ENCODE measurements at places on chromosomes 16 and 17.

GRCh38 chr17:49213399-49213798, 2.9 kb downstream of the ABI3 start:
- no peak for DNase-seq

DNA sequence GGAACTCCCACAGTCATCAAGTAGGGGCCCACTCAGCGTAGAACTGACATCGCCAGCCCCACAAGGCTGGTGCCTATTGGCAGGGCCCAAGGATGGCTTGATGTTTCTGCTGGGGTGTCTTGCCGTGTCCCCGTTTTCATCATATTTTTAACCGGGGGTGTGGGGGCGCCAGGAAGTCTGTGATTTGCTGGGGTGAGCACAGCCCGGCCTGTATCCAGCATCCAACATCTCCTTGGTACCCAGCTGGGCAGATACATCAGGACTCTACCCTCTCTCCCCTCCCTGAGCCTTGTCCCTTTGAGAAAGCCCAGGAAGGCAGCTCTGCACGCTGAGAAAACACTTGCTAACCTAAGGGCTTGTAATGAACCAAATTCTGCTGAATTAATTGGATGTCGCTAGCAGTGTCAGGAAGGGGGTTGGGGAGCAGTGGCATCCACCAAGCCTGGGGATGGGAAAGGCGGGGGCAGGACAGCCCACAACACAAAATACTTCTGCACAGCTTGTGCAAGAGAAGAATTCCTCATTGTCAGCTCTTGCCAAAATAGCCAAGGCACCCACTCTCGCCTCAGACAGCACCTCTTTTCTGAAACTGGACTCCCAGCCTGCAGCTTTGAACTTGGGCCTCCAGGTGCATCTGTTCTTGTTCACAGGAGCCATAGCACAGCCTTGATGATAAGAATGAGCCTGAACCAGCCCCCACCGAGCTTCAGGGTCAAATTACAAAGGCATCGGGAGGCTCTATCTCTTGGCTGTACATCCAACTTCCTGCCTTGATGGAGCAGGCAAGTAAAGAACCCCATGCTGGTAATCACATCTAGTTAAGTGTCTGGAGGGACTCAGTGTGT, 63.7 kb upstream of the LYRM9 start:
- no peak for DNase-seq

DNA sequence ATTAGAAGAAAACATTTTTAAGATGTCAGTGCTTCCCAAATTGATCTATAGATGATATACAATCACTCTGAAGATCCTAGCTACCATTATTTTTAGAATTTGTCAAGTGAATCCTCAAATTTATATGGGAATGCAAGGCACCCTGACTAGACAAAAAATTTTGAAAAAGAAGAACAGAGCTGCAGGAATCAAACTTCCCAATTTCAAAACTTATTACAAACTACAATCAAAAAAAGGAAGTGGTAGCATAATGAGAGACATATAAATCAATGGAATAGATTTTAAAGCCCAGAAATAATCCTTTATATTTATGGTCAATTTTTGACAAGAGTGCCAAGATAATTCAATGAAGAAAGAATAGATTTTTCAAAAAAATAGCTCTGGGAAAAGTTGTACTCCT, 198.3 kb upstream of the KCNJ16 start:
- no peak for DNase-seq

DNA sequence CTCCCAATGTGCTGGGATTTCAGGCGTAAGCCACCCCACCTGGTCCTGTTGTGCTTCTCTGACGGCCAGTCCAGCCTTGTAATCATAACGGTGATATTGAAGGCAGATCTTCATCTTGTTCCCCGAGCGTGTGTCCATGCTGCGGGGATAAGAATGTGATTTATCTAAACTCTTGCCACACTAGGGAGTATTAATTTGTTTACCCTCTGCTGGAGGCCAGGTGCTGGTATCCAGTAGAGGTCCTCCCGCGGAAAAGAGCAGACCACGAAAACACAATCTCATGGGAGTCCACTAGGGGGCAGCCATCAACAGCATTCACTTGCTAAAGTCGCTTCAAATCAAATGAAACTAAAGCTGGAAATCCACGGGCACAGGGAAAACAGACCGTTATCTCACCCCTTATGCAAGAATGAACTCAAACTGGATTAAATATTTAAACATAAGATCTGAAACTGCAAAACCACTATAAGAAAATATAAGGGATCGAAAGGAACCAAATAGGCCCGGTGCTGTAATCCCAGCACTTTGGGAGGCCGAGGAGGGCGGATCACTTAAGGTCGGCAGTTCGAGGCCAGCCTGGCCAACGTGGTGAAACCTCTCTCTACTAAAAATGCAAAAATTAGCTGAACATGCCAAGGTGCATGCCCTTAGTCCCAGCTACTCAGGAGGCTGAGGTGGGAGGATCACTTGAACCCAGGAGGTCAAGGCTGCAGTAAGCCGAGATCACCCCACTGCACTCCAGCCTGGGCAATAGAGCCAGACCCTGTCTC, 22.3 kb upstream of the RBBP6 start:
- DNase-seq = peak; percentile 79

DNA sequence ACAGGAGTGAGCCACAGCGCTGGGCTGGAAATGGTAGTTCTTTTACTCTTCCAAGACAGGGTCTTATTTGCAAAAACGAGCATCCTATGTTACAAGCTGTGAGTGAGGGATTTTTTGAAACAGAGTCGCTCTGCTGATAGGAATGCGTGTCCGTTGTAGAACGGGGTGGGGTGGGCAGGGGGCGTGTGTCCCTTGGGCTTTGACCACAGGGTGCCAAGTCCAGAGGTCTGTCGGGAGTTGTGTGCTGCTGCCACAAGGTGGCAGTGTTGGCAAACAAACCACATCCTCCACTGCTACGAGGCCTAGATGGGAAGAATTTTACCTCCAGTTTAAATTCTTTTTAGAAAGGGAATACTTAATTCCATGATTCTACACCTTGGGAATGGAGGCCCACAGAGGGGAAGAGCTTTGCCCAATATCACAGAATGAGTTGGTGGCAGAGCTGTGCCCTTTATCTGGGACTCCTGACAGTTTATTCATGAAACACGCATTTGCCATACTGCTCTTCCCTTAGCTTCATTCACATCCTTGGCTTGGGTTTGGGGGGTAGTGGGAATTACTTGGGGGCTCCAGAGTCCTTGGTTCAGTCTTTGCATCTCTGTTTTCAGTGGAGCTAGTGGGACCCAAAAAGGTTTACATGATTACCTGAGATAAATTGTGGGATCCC, 30.6 kb upstream of the ETV4 start:
- DNase-seq = peak; percentile 70

DNA sequence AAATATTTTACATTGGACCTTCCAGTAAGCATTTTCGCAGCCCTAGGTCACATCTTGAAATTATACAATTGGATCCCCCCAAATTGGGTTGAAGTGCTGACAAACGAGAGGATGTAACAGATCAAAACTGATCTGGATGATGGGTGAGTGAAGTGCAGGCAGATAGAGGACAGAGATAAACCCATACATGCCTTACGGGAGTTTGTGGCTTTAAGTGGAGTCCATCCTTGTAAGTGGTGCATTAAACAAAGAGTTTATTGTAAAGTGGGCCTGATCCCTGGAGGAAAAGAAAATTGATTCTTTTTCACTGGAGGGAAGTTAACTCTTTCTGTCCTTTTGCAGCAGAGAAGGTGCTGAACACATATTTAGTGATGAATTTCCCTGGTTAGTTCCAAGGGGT, 39.0 kb upstream of the KCNJ2 start:
- no peak for DNase-seq

- no peak for DNase-seq
Measured at GRCh38 chr17:29344201-29344856, 45.8 kb upstream of the TAOK1 start.

- DNase-seq = no peak
Measured at GRCh38 chr16:66801320-66802105, at the start of gene TERB1. TERB1 (minus strand) TSS chr16:66801584; CDS start chr16:66796798, 4,786 bp downstream.

- DNase-seq = no peak
Measured at GRCh38 chr16:17204206-17204605, 266.6 kb downstream of the XYLT1 start.

DNA sequence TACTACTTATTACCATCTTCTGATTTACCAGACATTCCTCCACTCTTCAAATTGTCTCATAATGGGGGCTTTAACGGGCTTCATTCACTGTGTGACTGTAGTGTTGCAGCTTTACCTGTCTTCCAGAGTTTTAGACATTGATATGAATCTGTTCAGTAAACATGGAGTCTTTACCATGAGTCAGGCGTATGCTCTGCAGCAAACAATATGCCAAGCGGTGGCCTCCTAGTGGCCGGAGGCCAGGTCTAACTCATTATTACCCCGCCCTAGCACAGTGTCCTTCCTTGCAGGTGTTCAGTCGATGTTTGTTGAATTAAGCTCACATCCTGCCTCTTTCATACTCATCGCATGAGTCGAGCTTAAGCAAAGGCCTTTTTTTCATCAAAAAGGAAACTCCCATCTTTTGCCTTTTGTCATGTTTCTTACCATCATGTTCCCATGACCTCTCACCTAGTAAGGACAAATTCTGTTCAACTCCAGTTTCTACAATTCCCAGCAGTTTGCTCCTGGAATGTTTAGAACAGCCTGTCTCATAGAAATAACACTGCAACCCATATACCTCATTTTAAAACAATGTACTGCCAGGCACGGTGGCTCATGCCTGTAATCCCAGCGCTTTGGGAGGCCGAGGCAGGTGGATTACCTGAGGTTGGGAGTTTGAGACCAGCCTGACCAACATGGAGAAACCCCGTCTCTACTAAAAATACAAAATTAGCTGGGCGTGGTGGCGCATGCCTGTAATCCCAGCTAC, 39.4 kb downstream of the TUBD1 start:
- DNase-seq = peak; percentile 74

DNA sequence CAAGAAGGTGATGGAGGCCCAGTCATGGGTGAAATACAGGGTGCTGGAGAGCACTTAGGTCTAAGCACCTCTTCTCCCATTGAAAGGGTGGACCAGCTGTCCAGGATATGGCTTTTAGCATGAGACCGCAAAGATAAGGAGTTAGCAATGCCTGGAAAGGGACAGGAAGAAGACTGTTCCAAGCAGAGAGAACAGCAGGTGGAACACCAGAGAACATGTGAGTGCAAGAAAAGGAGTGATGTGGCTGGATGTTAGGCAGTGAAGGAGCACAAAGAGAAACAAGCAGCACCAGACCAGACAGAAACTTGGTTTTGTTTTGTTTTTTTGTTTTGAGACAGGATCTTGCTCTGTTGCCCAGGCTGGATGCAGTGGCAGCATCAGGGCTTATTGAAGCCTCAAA, 45.4 kb upstream of the CCL1 start:
- DNase-seq = no peak

GRCh38 chr16:57637965-57638364, 9.5 kb downstream of the ADGRG1 start:
- no peak for DNase-seq

GRCh38 chr17:77428020-77428748, 287.4 kb downstream of the SEC14L1 start:
- no peak for DNase-seq

DNA sequence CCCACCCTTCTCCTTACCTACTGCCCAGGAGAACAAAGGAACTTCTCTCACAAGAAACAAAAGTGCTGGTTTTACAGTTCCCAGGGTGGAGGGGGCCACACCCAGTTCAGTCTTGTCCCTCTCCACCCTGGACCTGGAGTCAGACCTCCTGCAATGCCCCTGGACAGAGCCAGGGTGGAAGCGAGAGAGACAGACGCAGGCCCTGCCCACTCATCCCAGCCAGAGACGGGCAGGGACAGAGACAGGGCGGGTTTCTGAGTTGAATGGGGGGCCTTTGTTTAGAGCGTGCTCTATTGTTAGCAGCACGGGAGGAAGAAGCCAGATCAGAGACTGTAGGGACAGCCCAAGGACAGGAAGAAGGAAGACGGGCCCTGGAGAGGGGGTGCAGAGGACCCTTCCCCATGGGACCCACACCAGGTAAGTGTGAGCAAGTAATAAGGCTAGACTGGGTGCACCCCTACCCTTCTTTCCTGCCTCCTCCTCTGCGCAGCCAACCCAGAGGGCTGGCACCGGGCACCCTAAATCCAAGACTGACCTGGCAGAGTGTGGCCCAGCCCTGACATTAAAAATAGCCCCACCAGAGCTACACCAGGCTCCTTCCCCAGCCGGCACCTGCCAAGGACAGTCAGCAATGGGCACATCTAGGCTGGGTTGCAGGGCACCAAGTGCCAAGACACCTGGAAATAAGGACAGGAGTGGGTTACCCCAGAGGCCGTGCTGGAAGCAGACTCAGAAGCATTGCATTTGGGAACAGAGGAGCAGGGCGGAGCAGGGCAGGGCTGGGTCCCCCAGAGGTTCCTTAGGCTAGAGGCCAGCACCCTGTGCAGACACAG, 10.9 kb downstream of the JUP start:
- DNase-seq = no peak

- no peak for DNase-seq
Measured at GRCh38 chr17:79515646-79516571, 94.9 kb downstream of the RBFOX3 start.

GRCh38 chr16:21645261-21645721, 7.1 kb downstream of the IGSF6 start:
- DNase-seq = peak; percentile 65

GRCh38 chr16:27154705-27155521, 48.4 kb upstream of the KDM8 start:
- peak; percentile 69 for DNase-seq

GRCh38 chr16:1180549-1181403, 27.9 kb downstream of the CACNA1H start:
- DNase-seq = no peak

DNA sequence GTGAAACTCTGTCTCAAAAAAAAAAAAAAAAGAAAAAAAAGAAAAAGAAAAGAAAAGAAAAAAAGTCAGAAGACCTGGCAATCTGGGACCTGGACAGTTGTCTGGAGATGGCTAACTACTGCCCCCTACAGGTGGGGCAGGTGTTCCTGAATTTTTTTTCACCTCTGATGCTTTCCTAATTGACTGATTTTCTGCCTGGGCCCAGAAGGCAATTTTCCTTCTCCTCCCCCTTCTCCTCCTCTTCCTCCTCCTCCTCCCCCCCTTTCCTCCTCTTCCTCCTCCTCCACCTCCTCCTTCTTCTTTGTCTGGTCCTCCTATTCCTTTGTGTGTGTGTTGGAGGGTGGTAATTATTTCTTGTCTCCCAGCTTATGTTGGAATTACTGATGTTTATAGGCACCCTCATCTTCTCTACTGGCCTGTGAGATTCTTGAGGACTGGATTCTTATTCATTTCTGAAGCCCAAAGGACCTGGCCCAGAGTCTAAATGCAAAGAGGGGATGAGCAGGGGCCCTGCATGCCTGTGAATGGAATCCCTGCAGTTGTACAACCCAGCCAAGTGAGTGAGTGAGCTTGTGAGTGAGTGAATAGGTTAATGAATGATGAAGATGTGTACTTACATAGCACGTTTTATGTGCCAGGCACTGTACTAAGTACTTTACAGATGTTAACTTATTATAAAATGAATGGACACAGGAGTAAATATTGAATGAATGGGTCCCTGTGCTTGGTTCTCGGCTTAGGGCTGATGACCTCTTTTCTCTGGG, 26.9 kb downstream of the IRX5 start:
- DNase-seq = no peak

GRCh38 chr16:1858189-1858865, 13.6 kb downstream of the MEIOB start:
- DNase-seq = no peak

GRCh38 chr16:19304750-19305149, 19.2 kb downstream of the CLEC19A start:
- no peak for DNase-seq

GRCh38 chr16:3032624-3033023, 4.1 kb downstream of the BICDL2 start:
- no peak for DNase-seq

All from CD4-positive, alpha-beta T cell treated with Interleukin-12 subunit alpha and Interleukin-12 subunit beta, for 1 hour (primary cell).